ENCODE measurements at places on chromosomes 3 and 15.

DNA sequence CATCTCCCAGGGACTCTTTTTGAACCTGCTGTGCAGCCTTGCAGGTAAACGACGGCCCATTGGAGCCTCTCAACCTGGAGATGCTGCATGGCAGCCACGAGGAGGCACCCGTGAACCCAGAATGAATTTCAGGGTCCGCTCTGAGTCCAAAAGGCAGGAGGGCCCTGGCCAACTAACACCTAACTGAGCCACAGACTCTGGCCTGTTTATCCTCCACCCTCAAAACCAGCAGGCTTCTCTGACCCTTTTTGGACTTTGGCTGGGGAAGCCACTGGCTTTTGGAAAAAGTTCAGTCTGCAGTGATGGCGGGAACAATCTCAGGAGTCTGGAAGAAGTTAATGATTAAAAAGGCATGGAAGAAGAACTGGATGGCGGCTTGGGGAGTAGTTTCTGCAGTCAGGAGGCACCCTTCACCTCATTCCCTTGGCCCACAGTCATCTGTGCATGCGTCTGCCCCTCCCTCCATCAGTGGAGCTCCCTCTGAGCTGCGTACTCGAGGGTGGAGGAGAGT, 4.1 kb downstream of the PXYLP1 start:
- no peak for DNase-seq

- no peak for DNase-seq
These were observed 66.8 kb upstream of the BCHE start for GRCh38 chr3:165903885-165904630.

- peak; percentile 23 for DNase-seq
These were observed at the start of the genes CCR5AS and CCRL2 for GRCh38 chr3:46406788-46407611. CCR5AS (minus strand) TSS chr3:46407066. CCRL2 (plus strand) TSS chr3:46407259; CDS start chr3:46408080, 821 bp downstream.

- DNase-seq = no peak
These were observed 16.8 kb downstream of the UBE3A start for GRCh38 chr15:25422021-25422420.

- no peak for DNase-seq
These were observed 58.0 kb downstream of the GABRG3 start for GRCh38 chr15:27028858-27029477.

DNA sequence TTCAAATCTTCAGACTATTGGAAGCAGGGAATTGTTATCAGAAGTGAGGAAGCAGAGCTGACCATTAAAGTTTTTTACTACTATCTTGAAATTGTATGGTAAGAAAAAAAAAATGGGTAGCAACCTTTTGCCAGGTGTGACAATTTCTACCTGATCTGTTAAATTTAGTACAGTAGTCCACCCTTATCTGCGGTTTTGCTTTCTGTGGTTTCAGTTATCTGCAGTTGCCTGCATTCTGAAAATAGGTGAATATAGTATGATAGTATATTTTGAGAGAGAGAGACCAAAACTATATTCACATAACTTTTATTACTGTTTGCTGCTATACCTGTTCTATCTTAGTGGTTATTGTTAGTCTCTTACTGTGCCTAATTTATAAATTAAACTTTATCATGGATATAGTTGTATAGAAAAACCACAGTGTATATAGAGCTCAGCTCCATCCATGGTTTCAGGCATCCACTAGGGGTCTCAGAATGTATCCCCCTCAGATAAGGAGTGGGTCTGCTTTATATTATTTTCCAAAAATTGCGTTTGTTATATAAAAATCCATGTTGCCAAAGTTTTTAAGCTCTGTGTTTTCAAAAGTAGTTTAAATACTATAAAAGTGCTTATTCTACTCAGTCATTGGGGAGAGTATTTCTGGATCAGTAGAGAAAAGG, 69.9 kb downstream of the PTPRG start:
- no peak for DNase-seq

- no peak for DNase-seq
These were observed 302.9 kb downstream of the TLE3 start for GRCh38 chr15:69794645-69795469.

GRCh38 chr15:34501131-34501530, 63.5 kb upstream of the GOLGA8A start:
- no peak for DNase-seq

DNA sequence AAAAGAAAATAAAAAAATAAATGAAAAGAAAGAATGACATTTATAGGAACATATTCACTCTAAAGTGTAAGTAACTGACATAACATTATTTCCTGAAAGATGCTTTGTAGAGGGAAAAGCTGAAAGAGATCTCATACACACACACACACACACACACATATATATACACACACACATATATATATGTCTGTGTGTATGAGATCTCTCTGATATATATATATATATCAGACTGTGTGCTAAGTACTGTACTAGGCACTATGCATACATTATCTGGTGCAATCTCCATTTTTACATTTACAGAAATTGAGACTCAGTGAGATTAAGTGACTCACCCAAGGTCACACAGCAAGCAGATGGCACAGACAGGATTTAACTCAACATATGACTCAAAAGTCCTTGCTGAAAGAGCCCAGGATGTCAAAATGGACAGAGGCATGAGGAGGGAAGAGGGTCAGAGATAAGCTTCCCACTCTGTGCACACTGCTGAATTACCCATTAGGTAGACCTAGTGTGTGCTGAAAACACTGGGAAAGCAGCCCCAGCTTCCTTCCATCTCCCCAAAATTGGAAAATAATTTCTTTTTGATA, 15.0 kb downstream of the BHLHE40 start:
- DNase-seq = no peak

DNA sequence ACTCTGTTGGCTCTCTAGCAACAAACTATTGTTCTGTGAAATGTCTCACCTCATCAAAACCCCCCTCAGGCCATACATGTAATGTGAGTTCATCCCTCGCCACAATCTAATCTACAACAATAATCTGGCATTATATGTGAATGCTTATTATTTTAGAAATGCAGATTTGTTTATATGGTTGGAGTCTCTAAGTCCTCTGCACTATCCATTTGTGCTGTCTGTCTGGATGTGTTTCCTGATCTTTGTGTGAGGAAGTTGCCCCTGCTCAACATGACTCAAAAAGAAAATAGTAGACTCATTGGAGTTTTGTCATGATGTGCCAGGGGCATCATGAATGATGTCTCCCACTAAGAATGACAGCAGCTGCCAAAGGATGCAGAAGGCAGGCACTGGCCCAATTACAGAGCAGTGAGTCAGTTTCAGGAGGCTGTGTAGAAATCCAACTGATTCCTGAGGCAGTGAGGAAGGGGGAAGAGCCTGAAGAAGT, 161.6 kb upstream of the PDZRN3 start:
- no peak for DNase-seq

- DNase-seq = peak; percentile 24
These were observed 11.4 kb downstream of the NEK10 start for GRCh38 chr3:27357665-27358258.

- no peak for DNase-seq
These were observed 40.6 kb downstream of the CHDH start for GRCh38 chr3:53805463-53806159.

GRCh38 chr3:152258448-152259393, 10.0 kb upstream of the MBNL1 start:
- no peak for DNase-seq

DNA sequence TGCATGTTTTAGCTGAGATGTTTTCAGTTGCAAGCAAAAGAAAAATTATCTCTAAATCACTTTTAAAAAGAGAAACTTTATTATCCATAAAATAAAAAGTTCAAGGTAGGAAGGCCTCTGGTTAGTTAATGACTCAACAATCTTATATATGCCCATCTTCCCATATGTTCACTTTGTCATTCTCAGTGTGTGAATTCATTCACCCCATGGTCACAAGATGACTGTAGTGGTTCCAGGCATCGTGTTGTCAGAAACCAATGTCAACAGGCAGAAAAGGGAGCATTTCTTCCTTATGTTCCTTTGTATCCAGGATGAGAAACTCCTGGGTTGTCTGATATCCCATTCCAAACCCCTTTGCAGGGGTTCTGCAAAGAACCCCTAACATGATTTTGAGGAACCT, 119.9 kb upstream of the RAP2B start:
- no peak for DNase-seq

DNA sequence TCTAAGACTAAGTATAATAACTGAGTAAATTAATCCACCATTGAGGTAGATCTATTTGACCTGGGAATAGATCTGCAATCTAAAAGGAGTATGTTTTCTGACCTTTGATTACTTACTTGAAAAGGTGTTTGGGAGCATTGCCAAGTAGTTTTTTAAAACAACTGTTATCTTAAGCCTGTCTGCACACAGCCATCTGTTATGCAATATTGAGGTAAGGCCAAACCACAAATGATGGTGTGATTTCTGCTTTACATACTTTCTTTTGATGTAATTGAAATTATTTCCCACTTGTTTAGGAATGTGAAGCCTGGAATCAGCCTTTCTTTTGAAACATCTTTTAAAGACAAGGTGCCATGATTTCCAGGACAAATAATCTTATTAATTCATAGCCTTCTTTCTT, 274.0 kb downstream of the BBX start:
- no peak for DNase-seq

- no peak for DNase-seq
These were observed 2.0 kb downstream of the SMC4 start for GRCh38 chr3:160401291-160402095.

DNA sequence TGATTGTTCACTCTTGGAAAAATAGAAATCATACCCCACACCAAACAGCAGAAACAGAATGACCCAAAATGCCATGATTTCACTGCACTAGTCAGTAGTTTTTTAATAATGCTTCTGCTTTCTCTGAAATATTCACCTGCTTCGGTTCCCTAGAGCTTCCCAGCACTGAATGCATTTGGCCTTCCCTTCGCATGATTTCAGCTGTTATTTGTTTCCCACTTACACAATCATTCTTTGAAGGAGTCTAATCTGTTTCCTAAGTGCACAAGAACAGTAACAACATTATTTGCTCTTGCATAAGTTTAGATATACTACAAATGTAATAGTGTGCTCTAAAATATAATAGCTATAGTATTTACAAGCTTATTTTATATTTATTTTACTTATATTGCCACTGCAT, 178.7 kb downstream of the STAC start:
- DNase-seq = no peak

DNA sequence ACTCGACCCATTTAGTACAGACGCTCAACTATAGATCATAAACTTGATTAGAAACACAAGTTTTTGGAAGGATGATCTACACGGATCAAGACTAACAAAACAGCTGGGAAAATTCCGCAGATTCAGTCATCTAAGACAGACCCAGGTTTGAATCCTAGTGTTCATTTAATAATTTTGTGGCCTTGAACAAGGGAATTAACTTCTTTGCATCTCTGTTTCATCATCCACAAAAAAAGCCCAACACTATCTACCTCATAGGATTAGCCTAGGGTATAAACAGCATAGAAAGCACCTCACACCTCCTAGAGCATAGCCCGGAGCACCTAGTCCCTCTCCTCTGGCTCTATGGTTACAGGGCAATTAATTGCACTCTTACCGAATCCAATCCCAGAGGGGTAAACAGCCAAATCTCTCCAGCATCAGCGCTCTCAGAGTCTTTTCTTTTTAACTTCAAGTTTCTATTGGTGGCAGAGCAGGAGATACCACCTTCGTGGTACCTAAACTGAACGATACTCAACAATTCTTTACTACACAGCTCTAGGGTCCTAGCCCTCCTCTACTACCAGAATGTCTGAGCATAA, 3.5 kb downstream of the TBL1XR1 start:
- no peak for DNase-seq

Data from stimulated activated CD4-positive, alpha-beta T cell treated with anti-CD3 and anti-CD28 coated beads, Interleukin-4, amount 100 ng/mL, for 48 hours (primary cell).